ENCODE measurements at places on chromosomes 4 and X.
A peak's percentile ranks its signal among the peaks of the same experiment; 100 is the strongest.

DNA sequence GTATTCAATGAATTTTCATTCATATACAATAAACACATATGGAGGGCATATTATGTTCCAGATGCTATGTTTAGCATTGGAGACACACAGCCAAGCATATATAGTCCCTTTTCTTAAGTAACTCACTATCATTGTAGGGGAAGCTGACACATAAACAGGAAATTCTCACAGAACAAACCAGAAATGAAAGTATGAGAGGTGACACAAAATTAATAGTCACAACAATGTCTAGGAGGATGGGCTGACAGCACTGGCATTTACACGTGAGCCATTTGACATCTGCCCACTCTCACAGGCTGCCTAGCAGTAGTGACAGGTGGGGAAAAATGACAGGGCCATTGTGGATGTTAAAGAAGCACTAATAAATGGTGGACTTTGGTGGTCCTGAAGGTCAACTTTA is 2.6 kb upstream of the CNOT6L start:
- DNase-seq = no peak

GRCh38 chr4:3241898-3242524 is 6.9 kb upstream of the MSANTD1 start:
- DNase-seq = peak; percentile 80

DNA sequence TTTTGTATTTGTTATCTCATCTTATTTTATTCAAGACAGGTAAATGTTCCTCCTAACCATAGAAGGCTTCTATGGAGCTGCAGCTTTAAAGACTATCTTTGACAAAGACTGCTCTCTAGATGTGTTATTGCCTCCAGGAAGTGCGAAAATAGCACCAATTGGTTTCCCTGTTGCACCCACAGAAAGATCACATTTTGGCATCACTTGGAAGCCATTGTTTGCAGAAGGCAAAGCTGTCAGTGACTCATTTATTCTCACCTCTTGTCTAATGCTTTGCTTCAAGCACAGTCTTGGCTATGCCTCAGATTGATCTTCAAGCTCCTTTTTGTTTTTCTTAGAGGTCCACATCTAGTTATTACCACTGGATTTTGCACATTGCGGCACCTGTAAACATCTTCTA is 150.3 kb downstream of the PCDH7 start:
- DNase-seq = no peak

GRCh38 chr4:166230841-166231240 is 357.8 kb downstream of the TLL1 start:
- no peak for DNase-seq

- DNase-seq = peak; percentile 16
These were observed 1.6 kb downstream of the C4orf51 start for GRCh38 chr4:145681518-145681917.

- DNase-seq = no peak
These were observed 1.1 kb upstream of the CCNQ start for GRCh38 chrX:153600032-153600373.

DNA sequence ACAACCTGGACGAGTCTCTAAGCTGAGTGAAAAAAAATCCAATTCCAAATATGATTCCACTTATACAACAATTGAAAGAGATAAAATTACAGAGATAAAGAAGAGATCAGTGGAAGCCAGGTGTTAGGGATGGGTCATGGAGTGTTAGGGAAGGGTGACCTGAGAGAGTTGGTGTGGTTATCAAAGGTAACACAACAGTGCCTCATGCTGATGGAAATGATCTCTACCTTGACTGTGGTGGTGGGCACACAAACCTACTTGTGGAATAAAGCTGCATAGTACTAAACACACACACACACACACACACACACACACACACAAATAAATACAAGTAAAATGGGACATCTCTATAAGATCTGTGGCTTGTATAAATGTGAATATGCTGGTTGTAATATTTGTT is 26.0 kb downstream of the BEND2 start:
- no peak for DNase-seq

- DNase-seq = no peak
These were observed 46.3 kb upstream of the BCLAF3 start for GRCh38 chrX:20037186-20037585.

DNA sequence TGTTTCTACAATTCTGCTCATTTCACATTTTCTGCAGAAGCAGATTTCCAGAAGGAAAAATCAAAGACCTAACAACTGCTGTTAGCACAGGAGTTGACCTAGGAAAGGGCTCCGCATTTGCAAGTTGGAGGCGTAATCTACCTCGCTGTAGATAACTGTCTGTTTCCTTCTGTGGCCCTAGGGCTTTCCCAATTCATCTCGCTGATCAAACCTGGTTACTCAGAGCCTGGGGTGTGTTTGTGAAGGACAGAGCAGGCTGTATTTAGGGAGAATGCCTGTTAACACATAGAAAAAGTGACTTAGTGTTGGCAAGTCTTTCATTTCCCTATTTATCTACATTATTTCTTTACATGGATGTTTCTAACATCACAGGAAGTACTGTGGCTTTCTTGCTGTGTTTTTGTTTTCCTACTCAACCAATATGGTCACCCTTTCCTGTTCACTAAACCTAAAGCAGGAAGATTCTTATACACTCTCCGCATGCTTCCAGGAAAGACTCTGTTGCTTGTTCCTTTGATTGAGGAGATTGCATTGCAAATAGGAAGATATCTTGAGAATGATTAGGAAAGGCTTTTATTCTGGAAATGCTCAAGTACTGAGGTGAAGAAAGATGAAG is 40.5 kb downstream of the AGA start:
- DNase-seq = no peak

- no peak for DNase-seq
These were observed 2.9 kb upstream of the SCARB2 start for GRCh38 chr4:76216524-76216923.

DNA sequence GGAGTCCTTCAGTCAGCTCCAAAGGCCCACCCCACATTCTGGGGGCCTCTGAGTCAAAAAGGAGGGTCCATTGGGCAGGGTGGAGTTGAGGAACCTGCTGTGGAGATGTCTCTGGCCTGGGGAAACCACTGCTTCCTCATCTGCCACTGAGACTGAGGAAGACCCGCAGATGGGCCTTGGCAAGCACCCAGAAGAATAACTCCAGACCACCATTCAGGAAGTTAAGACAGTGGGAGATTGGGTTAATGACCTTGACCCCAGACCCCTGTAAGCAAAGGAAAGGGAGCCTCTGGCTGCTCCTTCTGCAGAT is 8.1 kb upstream of the HSD17B10 start:
- DNase-seq = no peak

- DNase-seq = no peak
These were observed 331.7 kb downstream of the GPM6A start for GRCh38 chr4:175480404-175480803.

- no peak for DNase-seq
These were observed 20.0 kb downstream of the TMEM154 start for GRCh38 chr4:152659806-152660205.

Measured in fibroblast of mammary gland (primary cell).